ENCODE measurements at places on chromosomes 13 and 19.

DNA sequence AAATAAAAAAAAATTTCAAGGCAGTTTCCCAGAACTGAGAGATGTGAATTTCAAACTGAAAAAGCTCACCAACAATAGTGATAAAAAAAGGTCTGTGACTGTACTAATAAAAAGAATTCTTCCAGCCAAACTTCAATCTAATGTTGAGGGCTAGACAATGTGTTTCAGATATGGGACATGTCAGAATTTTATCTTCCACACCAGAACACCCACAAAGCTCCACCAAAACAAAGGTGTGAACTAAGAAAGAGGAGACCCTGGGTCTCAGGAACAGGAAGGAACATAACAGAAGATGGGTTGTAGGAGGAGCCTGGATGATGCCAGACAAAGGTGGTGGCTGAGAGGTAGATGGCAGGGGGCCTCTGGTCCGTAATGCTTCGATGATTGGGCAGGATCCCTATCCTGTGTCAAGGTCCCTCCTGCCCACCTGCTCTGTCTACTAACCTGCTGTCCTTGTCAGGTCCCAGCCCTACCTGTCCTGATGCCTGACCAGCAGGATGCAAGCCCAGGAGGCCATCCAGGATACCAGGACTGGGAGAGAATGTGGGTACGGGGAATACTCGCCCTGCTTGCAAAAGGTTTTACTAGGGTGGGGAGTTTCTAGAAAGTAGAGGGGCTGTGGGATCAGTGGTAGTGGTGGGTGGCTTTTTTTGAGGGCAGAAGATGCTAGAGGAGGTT, 4.5 kb downstream of the MZF1 start:
- no peak for DNase-seq

- peak; percentile 96 for DNase-seq
Observed at GRCh38 chr13:28716511-28716910, 2.3 kb downstream of the SLC46A3 start.

- no peak for DNase-seq
Observed at GRCh38 chr13:100347968-100348367, 240.6 kb downstream of the GGACT start.

DNA sequence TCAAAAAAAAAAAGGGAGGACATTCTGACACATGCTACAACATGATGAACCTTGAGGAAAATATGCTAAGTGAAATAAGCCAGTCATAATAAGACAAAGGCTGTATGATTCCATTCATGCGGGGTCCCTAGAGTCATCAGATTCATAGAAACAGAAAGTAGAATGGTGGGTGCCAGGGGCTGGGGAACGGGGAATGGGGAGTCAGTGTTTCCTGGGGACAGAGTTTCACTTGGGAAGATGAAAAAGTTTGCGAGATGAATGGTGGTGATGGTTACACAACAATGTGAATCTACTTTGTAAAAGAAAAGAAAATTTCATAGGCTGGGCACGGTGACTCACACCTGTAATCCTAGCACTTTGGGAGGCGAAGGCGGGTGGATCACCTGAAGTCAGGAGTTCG, 6.1 kb upstream of the CLEC4G start:
- DNase-seq: no peak

All from ELR (cell line).